ENCODE measurements at places on chromosomes 5 and 9.

DNA sequence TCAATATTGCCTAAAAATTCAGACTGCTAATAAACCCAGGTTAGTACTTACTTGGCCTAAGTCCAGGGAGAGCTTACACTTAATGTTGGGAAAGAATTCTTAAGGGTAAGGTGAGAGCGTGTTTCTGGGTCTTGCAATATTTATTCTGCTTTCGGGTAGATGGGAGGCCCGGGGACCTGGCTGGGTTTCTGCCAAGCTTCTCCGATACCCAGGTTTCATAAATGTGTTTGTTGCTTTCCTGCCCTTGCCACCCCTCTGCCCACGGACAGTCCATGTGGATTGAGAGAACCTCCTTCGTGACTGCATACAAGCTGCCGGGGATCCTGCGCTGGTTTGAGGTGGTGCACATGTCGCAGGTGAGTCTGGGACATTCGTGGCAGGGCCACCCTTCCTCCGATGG lies 48.4 kb upstream of the FOXI1 start:
- DNase-seq = no peak

GRCh38 chr5:168011096-168011495 lies 280.3 kb upstream of the WWC1 start:
- no peak for DNase-seq

- no peak for DNase-seq
Observed at GRCh38 chr5:3509290-3509689, 86.3 kb upstream of the IRX1 start.

DNA sequence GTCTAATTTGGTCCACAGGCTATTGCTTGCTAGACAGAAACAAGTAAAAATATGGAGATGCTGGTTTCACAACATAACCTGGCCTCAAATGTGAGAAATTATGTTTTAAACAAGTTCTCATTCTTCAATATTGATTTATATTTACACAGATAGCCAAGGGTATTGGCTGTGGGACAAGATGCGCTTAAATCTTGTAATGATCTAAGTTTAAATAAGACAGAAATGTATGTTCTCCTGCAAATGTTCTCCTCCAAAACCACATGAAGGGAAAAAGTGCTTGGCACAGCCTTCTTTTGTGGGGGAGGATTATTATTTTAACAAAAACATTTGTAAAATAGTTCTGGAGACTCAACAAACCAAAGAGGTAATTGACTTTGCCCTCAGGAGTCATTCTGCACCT lies 356.0 kb downstream of the DMAC1 start:
- DNase-seq = no peak

GRCh38 chr5:95217881-95218280 lies 67.0 kb downstream of the MCTP1 start:
- no peak for DNase-seq
